ENCODE measurements at places on chromosomes 2 and 18.

GRCh38 chr2:45169339-45170190 is 160.3 kb upstream of the SIX2 start:
- no peak for DNase-seq

- no peak for DNase-seq
Measured at GRCh38 chr18:45430041-45430440, 185.2 kb upstream of the SLC14A2 start.

- DNase-seq = no peak
Measured at GRCh38 chr2:30259827-30260679, 28.7 kb downstream of the LBH start.

DNA sequence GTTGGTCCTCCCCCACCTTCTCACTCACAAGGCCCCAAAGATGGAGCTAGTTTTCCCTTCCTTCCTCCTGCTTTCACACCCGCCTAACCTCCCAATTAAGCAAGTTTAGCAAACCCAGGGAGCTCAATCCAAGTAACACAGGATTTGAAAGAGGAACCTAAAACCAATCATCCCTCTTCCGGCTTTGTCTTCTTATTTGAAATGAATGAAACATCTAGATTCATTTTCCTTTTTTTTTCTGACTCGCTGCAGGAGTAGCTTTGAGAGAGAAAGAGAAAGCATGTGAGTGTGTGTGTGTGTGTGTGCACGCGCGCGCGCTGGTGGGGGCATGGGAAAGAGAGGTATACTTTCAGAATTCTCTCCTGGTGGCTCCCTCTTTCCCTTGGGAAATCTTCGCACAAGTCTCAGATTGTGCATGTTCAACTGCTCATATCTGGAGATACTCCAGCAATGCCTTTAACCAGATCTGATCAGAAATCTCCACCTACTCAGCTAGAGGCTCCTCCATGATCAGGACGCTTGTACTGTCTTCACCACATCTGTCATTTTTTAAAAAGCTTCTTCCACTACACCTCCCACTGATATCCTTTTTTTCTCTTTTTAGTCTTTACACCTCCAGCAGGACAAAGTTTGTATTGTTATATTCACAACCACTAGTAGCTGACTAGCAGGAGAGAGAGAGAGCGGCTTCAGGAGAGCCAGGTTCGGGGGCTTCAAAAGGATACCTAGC is 1.7 kb downstream of the SLC8A1 start:
- DNase-seq = no peak

DNA sequence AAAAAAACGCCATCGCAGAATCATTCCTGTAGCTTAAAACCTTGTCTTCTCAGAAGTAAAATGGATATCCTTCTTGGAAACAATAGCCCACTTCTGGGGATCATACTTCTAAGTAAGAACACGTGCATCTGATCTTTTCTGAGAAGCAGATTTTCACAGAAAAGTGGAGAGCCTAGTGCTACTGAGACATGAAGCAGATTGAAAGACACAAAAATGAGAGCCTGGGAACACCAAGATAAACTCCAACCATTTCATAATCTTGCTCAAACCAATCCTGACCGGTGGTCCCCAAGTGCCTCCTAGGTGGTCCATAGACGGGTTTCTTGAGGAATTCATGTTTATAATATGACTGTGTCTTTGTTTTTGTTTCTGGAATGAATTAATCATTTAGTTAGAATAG is 191.2 kb downstream of the IRS1 start:
- DNase-seq = no peak

- no peak for DNase-seq
Measured at GRCh38 chr18:23238152-23238531, 102.9 kb downstream of the CABLES1 start.

- DNase-seq = no peak
Measured at GRCh38 chr18:24187689-24188088, 48.8 kb downstream of the CABYR start.

DNA sequence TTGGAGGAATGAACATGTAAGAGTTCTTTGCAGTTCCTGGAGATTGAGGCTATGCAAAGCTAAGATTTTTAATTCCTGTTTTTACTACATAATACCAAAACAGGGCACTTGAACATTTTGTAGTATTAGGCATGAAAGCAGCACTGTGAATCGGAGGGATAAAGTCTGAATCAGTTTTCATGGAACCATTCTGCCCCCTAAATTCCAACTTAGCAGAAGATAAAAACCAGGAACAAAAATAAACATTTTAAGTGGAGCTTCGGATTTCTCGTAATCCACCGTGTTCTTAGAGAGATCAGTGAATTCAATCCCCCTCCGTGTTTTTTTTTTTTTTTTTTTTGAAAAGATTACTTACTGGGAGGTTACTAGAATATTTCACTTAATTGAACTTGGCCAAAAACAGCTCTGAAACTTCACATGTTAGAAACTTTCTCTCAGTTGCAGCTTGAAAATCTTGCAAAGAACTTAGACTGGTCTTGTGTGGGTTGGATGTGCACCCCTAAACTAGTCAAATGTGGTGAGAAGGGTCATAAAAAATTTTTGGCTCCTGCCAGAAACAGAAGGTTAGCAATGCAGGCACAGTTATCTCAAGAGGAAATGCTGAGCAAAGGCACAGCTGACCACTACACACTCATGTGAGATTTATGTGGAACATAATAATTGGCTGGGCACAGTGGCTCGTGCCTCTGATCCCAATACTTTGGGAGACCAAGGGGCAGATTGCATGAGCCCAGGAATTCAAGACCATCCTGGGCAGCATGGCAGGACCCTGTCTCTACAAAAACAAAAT is 145.4 kb upstream of the RNF152 start:
- no peak for DNase-seq

- no peak for DNase-seq
Measured at GRCh38 chr2:109206569-109207146, 77.7 kb downstream of the SH3RF3 start.

DNA sequence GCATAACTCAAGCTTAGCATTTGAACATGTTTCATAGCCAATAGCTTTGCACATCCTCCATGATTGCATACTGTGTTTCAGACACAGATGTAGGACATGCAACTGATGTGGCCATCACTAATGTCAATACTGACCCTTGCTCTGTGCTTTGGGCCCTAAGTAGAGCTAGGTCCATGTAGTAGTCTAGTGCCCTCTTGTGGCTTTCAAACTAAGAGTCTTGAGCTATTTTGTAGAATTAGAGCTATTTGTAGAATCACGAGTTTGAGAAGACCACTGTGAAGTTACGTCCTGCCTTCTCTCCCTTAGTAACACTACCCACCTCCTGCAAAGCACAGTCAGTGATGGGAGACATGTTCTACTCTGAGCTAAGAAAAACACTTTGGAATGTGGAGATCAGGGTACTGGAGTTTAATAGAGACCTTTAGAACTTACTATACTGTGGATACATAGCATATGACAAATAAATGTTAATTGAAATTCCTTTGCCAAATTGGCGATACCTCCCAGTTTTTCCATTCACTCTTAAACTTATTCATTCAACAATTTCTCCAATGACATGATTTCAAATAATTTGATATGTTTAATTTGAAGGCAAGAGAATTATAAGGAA is 306.5 kb upstream of the TNP1 start:
- no peak for DNase-seq

- no peak for DNase-seq
Measured at GRCh38 chr2:21118302-21118920, 5.4 kb upstream of the TDRD15 start.

DNA sequence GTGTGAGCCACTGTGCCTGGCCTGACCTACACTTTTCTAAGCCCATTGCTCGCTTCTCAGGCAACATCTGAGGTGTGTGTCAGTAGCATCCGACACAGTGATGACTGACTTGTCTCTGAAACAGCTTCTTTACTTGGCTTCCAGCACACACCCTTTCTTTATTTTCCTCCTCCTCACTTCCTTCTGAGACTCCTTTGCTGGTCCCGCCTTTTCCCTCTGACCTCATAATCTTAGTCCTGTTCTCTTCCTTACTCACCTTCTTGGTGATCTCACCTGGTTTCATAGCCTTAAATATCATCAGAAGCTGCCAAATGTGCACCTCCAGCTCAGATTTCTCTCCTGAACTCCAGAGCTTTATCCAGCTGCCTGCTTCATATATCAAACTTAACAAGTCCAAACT is 66.6 kb upstream of the PELI1 start:
- DNase-seq = no peak

GRCh38 chr2:61117534-61117933 is 44.5 kb upstream of the C2orf74 start:
- DNase-seq = no peak

- no peak for DNase-seq
Measured at GRCh38 chr2:138534791-138535190, 33.2 kb downstream of the SPOPL start.

DNA sequence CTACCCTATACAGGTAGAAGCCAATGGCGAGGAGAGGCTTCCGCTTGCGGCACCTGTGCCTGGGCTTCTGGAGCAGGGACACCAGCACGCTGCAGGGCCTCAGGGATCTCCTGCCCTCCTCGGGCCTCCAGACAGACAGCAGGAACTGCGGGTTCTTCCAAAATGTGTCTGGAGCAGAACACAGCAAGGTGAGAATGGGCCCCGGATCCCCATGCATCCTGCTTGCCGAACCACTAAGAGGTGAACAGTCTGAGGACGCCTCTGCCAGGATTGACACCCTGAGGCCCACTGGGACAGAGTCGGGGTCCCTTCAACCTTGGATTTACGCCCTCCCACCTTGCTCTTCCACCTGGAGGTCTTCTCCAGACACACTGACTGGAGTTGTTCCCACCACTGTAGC is 25.4 kb downstream of the CAPN14 start:
- no peak for DNase-seq

DNA sequence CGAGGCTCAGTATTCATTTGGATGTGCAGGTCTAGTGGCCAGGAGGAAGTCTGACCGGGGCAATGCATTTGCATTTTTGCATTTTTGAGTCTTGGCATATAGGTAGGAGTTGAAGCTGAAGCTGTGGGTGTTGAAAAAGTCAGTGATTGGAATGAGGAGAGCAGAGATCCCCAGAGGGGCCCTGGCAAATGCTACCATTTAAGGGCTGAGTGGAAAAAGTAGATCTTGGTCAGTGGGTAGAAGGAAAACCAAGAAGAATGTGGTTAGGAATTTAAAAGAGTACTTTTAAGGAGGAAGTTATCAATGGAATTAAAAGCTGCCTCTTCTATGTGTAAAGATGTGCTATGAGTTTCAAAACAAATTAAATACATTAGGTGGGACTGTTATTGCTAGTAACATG is 143.0 kb downstream of the ZEB2 start:
- no peak for DNase-seq

DNA sequence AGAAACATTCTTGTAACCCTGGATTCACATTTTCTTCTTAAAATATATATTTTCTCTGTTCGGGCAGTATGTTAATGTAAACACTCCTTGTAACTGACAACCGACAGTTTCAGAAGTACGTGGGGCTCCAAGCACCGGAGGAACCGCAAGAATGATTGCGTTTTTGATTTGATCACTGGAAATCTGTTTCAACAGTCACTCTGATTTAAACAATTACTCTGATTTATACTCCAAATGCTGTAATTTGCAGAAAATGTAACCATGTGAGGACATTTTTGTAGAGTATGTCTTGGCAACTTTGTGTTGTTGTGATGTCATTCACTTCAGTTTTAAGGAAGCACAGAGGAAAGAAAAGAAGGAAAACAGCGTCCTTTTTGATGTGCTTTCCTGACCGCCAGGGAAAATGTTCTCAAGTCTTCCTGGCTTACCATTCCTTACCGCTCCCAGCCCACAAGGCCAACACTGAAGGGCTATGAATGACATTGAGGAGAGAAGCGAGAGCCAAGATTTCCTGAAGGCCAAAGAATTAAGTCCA is 77.7 kb downstream of the APOB start:
- no peak for DNase-seq

DNA sequence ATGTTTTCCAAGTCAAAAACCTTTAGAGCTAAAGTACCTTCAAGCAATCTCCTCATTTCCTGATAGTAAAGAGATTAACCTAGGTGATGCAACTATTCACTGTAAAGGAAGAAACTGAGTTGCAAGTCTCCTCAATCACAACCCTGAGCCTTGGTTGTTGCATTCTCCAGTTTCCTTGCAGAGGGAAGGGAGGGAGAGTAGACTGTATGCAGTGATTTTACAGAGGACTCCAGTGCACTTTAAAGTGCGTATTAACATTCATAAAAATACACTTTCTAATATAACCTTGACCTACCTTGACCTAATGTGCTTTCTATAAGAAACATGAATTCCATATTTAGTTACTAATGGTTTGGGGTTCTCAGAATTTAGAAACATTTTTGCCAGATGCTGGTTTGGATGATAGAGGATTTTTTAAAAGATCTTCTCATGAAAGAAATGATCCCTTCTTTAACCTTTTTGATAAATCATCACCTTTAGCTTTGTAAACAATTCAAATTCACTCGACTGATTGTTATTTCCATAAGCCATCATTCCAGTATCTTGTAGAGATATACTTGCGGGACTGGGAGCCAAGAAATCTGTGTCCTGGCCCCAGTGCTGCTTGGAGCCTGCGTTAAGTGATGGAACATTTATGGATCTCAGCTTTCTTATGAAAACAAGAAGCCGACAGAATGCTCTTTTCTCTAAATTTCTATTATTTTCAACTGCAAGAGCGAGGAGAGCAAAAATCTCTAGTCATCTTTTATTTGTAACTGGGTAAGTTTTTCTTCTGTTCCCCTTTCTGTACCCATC is 228.3 kb downstream of the ZNF521 start:
- no peak for DNase-seq

- DNase-seq = no peak
Measured at GRCh38 chr2:77813599-77813998, 291.4 kb upstream of the LRRTM4 start.

DNA sequence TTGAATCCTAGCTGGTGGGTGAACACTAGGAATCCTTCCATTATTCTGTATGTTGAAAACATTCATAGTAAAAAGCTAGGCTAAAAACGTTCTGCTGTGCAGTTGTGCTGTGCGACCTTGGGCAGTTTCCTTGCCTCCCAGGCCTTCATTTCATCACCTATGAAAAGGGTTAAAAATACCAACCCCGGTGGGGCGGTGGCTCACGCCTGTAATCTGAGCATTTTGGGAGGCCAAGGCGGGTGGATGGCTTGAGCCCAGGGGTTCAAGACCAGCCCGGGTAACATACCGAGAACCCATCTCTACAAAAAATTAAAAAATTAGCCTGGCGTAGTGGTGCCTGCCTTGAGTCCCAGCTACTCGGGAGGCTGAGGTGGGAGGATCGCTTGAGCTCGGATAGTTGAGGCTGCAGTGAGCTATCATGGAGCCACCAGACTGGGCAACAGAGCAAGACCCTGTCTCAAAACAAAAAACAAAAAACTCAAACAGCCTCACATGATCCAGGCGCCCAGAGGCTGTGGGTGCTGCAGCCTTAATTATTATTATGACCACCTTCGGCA is 2.9 kb upstream of the RRM2 start:
- DNase-seq = no peak

- no peak for DNase-seq
Measured at GRCh38 chr2:207952564-207953345, 72.6 kb downstream of the PLEKHM3 start.

DNA sequence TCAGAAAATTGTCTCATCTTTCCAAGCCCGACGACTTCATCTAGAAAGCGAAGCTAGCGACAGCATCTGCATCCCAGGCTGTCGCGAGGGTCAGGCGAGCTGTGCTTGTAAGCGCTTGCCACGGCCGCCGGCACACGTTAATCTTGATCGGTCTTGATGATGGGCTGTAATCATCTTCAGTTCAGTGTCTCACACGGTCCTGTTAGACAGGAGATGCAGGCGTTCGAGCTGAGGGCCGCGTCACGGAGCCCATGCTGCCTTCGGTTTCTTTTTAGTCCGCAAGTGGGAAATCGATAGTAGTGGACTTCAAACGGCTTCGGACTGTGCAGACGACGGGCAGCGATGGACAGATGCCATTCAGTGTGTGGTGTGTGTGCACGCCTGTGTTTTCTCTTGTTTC is 43.6 kb downstream of the ADI1 start:
- DNase-seq = no peak

- DNase-seq = no peak
Measured at GRCh38 chr18:61582202-61582710, 249.0 kb downstream of the CDH20 start.
